ENCODE measurements at places on chromosomes 12 and 14.
A peak's percentile ranks its signal among the peaks of the same experiment; 100 is the strongest.

- no peak for DNase-seq
Measured at GRCh38 chr12:65464930-65465329, 186.4 kb downstream of the MSRB3 start.

DNA sequence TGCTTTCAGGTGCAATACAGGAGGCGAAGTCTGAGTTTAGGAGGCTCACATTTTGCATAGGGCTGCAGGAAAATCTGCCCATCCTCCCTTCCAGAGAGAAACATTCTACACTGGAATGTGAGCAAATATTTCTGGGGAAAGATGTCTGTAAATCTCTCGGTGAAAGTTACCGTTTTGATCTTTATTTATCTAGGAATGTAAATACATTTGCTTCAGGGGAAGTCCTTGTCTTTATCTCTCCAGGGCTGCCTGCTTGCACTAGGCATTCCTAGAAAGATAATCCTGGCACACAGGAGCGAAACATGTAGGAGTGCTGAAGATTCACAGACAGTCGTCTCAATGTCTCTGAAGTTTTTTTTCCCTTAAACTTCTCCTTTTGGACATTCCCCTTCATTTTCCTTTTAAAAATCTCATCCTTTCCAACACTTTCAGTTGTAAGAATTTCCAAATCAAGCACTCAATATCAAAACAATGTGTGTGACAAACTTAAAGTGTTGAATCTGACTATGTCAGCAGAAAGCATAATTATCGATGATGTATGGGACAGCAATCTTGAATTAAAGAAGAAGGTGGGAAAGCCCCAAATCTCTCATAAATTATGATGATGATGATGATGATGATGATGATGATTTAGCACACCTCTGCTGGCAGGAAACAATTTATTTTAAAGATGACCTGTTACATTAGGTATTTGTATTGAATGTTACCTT, 113.4 kb upstream of the RESF1 start:
- DNase-seq: no peak

- DNase-seq: peak; percentile 42
Measured at GRCh38 chr12:38138225-38139221, 178.1 kb upstream of the ALG10B start.

DNA sequence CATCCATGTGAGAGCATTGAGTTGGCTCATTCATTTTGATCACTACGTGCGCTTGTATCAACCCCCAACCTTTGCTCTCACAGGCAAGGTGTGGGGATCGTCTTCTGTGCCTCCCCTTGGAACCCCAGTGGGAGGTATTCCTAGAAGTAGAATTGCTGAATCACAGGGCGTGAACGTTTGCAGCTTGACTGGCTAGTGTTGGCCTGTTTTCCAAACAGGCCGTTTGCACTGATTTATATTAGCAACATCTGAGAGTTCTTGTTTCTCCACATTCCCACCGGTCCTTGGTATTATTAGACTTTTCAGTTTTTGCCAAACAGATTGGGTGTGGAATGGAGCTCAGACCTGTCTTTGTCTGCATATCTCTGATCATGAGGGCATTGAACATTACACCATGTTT, 288.6 kb upstream of the PWP1 start:
- no peak for DNase-seq

GRCh38 chr14:67221248-67221981, 19.8 kb upstream of the PALS1 start:
- no peak for DNase-seq

GRCh38 chr12:75756771-75757170, 245.4 kb upstream of the KRR1 start:
- DNase-seq: no peak

DNA sequence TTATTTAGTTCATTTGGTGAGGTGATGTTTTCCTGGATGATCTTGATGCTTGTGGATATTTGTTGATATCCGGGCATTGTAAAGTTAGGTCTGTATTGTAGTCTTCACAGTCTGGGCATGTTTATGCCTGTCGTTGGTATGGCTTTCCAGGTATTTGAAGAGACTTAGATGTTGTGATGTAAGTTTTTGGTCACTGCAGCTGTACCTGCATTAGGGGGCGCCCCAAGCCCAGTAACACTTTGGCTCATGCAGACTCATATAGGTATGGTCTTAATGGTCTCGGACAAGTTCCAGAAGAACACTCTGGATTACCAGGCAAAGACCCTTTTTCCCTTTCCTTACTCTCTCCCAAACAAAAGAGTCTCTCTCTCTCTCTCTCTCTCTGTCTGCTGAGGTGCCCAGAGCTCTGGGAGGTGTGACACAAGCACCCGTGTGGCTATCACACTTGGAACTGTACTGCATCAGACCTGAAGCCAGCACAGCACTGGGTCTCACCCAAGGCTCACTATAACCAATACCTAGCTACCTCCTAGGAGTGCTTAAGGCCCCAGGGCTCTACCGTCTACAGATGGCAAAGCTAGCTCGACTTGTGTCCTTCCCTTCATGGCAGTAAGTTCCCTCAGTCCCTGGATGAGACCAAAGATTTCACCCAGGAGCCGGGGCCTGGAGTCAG, 425.8 kb upstream of the ATXN7L3B start:
- DNase-seq: no peak
